Activated CD4-positive, alpha-beta T cell treated with anti-CD3 and anti-CD28 coated beads, Interleukin-2, amount 10 ng/mL, durations not matched to agents 7 days and 5 days (primary cell): ENCODE measurements at places on chromosomes 13 and 19. TPM values are rescaled to one million over a fixed set of nuclear protein-coding genes. Genes with fewer than 3 reads are reported as not detected.
A peak's percentile ranks its signal among the peaks of the same experiment; 100 is the strongest.

The FXYD1 gene
- total RNA-seq, result 1.0 TPM

The SIGLEC12 gene
- 1.0 TPM for total RNA-seq

The TBXA2R gene
- 1.00 TPM for total RNA-seq

The ZNF440 gene
- 16.3 TPM for total RNA-seq

The AP1M2 gene
- not detected for total RNA-seq

The UBE2M gene
- 96.0 TPM for total RNA-seq

The CLEC17A gene
- total RNA-seq, result not detected

GRCh38 chr19:4089946-4090345, 23.2 kb upstream of the ZBTB7A start:
- no peak for DNase-seq
- peak overlapping the region; percentile 65 for H3K4me3 ChIP-seq
- peaks cover 57% of the 10 kb centered on the region for H3K4me1 ChIP-seq
- peak overlapping the region; percentile 96 for H3K27ac ChIP-seq
- no peaks in the 10 kb centered on the region for H3K27me3 ChIP-seq

DNA sequence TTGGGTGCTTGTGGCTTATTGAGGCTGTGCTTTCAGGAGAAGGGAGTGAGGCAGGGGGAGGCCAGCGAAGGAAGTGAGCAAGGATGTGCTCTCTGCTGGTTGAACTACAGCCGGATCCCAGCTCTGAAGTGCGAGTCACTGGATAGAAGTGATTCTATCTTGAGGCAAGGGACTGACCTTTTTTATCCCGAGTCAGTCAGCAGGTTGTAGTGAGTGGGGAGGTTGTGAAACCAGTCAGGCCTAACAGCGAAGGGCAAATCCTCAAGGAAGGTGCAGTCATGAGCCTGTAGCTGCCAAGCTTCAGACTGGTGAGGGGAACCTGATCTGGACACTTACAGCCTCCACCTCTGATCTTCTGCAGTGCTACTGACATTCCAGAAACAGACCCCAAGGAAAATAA, 18.6 kb downstream of the SCEL start:
- peaks cover 11% of the 10 kb centered on the region for H3K4me1 ChIP-seq
- no peak for DNase-seq
- no peak overlapping the region for H3K4me3 ChIP-seq
- H3K27me3 ChIP-seq, result no peaks in the 10 kb centered on the region
- no peaks in the 10 kb centered on the region for H3K36me3 ChIP-seq
